HT1080 (cell line): ENCODE measurements at places on chromosomes 1 and 21.

GRCh38 chr1:187862506-187862905 is 1033.8 kb downstream of the PLA2G4A start:
- no peak for DNase-seq

GRCh38 chr1:27332536-27333281 is 9.1 kb upstream of the SYTL1 start:
- peak; percentile 21 for DNase-seq

DNA sequence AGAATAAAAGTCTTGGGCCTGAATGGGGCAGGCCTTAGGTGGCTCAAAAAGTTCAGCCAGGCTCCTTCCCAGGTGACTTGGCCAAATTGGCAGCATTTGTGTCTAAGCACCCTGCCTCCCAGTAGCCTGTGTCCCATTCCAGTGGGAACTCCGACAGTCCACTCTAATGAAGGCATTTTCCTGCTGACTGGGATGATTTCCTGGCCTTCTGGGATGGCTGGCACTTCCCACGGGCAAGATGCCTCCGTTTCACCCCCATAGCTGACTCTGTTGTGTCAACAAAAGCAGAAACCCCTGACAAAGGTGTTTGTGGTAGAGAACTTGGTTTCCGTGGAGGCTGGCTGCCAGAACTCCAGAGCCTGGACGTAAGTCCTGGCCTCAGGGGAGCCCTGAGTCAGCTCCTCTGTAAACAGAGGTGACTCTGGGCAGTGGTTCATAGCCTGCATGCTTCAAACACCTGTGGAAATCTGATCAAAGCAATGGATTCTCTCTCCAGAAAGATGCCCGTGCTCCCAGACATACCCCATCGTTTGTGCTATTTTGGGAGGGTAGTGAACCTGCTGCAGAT is 36.6 kb downstream of the WNT3A start:
- DNase-seq = peak; percentile 54

DNA sequence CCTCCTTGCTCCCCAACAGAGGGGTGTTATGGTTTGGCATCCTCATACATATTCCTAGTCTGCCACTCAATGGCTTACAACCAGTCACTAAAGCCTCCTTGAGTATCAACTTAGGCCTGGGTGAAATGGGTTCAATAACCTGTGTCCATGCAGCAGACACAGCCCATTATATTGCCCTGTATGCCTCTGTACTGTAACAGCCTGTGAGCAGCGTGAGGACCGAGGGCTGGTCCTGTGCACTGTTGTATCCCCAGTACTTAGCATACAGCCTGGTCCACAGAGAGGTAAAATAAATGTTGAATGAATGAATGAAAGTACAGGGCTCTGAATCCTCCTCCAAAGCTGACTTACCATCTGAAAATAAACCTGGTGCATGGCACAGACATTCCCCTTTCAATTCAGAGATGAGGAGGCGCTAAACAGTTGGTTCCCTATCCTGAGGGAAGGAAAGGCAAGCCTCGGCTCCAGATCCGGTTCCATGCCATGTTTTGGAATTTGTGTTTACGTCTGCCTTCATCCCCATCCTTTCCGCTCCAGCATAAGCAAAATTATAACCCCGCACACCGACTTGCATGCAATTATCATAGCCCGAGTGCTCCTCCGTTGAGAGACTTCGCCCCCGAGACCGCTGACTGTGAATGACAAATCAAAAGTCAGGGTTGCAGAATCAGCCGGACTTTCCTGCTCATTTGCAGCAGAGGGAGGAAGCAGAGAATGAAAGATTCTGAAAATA is 45.0 kb upstream of the DNAJC6 start:
- DNase-seq = peak; percentile 10

DNA sequence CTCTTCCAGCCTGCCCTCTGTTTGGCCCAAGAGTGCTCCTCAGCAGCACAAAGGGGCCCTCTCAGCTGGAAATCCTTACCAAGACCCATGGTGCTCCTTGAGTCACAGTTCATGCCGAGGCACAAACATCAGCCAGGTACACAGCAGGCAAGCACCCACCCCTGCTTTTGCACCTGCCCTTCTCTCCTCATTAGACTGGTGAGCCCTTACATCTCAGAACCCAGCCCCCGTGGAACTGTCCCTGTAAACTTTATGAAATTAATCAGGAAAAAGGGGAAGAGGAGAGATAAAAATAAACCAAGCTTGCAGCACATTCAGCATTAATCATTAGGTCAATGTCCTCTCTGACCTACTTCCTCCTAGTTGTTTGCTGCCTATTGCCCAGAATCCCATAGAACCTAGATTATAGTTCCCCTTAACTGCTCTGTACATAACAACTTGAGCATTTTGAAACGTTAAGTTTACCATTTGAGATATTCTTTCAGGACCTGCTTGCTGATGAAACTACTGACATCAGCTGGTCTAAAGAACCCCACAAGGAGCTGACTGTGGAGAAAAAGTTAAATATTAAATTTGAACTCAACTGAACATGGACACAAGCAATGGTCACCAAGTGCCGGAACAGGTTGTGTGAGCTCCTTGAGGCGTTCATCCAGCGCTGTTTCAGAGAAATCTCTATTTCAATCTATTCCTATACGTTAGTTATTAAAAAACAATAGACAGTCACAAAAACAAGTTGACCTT is 738.4 kb downstream of the MATN1 start:
- no peak for DNase-seq

- DNase-seq = no peak
These were observed 6.0 kb upstream of the WARS2 start for GRCh38 chr1:119146466-119146865.

DNA sequence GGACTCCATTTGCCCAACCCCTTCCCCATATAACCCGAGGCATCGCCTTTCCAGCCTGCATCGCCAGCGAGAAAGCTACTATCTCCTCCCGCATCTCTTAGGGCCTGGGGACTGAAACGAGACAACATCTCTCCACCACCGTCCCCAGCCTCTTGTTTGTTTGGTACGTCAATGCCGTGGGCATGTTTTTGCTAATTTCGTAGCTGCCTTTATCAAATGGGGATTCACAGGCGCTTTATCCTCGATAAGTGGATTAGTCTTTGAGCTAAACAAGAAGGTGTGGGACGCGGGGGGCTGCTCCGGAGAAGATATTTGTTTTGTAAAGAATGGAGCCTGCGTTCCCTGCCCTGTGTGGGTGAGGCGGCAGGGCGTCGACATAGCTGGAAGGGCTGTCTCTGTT is 91.6 kb downstream of the PAX7 start:
- no peak for DNase-seq

DNA sequence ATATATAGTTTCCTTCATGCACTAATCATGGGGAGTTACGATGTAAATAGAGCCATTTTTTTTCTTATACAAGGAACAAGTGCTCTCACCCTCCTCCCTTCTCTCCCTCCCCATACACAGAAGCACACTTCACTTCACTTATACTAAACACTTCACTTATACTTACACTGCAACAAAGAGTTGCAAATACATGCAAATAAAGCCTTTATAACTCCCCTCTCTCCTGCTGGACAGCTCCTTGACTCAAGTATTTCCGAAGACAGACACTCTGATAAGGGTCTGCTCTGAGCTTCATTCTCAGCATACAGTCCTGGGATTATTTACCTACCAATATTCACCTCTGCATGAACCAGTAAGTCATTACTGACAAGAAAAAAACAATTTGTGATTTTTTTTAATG is 35.6 kb upstream of the ERG start:
- no peak for DNase-seq

GRCh38 chr1:174874331-174875053 is 125.3 kb upstream of the CACYBP start:
- DNase-seq = no peak

DNA sequence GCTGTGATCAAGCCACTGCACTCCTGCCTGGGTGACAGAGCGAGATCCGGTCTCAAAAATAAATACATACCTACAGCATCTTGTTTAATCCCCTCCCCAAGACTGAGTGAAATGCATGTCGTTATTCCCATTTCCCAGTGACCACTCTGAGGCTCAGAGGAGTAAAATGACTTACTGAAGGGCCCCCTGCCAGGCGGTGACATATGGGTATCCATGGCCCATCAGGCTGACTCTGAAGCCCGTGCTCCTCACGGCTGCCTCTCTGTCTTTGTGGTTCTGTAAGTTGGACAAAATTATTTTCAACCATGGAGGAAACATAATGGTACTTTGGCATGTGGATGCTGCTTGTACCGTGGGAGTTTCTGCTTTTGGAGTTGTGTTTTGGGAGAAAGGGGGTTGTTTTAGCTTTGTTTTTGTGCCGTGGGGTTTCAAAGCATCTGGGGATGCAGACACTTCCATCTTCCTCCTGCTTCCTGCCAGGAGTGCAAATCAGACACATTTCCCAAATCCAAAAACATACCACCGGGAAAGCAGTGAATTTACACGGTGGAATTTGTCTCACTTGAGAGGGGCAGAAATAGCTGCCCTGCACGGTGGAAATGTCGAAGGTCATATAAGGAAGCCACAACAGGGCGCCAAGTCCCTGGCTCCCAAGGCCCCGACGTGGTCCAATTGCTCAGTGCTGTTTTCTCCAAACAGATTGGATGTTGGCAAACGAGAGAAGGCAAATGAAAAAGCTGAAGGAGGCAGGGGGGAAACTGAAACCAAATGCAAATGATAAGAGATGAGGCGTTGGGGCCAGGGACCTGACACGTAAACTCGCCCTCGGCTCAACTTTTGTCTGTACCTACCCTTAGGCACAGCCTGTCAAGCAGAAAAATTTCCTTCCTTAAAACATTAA is 17.1 kb upstream of the PINK1 start:
- DNase-seq = no peak

GRCh38 chr1:221549815-221550214 is 192.1 kb downstream of the DUSP10 start:
- DNase-seq = no peak

DNA sequence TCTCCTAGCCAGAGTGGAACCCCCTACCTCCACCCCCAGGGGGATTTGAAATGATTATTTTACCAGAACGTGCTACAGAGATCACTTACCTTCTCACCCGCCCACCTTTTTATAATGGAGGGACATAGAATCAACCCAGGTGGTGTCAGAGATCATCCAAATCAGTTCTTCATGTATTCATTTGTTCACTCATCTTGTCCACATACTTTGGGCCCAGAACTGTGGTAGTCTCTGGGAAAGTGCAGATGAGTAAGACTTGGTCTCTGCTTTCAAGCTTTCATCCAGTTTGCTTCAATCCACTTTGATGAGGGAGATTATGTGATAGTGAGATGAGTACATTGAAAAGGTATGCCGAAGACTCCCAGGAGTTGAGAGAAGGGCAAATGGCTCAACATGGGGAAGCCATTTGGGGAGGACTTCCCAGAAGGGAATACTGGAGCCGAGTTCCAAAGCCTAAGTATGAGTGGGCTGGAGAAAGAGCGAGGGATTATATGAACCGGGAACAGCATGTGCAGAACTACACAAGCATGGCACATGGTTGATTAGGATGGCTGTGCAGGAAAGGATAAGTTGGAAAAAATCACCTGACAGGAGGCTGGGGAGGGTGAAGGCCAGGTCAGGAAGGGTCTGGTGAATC is 1.9 kb downstream of the FGGY start:
- peak; percentile 62 for DNase-seq

DNA sequence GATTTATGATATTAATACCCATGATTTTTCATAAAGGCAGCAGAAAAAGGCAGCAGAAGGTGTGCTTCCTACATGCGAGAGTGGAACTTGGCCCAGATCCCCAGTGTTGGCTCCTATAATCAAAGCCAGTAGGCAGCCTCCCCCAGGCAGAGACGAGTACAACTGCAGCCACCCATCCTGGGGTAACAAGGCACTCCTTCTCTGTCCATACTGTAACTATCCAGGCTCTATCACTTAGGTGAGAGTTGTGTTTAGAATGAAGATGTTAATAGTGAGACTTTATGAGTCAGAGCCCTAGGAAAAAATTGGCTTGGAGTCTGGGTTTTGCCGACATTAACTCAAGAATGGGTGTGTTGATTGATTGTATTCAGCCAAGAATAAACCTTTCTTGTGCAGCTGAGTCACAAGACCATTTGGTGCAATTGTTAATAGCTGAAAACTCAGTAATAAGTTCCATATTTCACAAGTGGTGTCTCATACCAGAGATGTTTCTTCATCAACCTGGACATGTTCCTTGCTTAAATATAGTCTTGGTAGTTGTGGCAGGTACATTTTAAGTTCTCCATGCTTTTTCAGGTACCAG is 322.3 kb downstream of the DUSP10 start:
- DNase-seq = peak; percentile 23

- DNase-seq = no peak
These were observed at the start of gene TMEM240 for GRCh38 chr1:1540090-1540817. TMEM240 (minus strand) TSS chr1:1540624; CDS start chr1:1540346, 278 bp downstream.

- no peak for DNase-seq
These were observed 1.5 kb downstream of the FCRL4 start for GRCh38 chr1:157596384-157596783.

DNA sequence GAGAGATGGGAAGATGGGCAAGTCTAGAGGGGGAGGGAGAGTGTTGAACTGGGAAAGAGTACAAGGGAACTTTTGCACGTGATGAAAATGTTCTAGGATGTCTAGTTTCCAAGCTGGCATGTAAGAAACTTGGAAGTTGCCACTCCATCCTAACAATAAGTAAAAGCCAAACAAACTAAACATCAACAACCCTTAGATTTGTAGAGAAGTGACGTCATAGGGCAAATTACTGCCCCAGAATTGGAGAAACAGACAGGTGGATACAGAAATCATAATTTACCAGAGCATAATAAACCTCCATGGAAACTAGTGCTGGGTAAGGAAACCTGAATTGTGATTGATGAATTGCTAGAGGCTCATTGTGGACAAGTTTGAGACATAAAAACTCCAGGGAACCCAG is 14.7 kb upstream of the ZBTB40 start:
- no peak for DNase-seq

DNA sequence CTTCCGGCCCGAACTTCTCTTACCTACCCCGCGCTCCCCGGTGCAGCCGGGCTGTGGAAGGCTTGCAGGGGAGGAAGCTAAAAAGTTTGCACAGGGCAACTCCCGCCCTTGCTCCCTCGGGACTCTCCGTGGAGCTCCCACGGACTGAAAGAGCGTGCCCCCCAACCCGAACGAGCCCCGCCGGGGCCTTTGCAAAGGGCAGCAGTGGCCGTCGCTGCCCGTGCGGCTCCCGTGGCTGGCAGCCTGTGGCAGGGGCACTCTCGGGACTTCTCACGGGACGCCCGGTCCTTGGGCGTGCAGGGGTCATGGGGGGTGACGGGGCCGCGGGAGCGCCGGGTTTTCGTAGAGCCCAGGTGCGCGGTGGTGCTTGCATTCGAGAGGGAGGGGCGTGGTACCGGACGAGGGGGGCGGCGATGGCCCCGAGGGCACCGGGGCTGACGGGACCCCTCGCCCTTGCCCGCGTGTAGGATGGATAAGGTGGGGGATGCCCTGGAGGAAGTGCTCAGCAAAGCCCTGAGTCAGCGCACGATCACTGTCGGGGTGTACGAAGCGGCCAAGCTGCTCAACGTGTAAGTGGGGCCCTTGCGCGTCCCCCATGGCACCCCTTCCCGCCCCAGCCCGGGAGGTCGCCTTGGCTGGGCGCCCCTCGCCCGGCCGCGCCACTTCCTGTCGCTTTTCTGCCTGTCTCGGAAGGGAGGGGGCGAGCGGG is 711 bp downstream of the GADD45A start:
- peak; percentile 52 for DNase-seq

- DNase-seq = no peak
These were observed 13.7 kb downstream of the ZBTB7B start for GRCh38 chr1:155016231-155016831.
